ENCODE measurements at places on chromosomes 3 and 15.

DNA sequence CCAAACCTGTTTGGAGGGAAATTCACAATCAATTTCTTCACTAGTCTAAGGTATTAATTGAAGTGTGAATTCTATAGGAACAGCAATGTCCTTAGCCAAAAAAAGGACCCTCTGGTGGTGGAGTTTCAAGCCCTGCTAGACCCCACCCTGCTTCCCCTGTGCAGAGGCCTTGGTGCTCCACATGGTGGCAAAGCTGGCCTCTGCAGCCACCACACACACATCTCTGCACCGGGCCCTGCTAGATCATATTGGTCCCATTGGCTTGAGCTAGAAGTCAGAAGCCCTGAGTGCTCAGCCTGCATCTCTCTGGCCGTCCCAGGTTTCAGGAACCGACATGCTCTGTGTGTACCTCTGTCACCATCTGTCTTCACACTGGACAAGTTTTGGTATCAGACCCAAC is 220.9 kb upstream of the TRIM42 start:
- no peak for DNase-seq

- DNase-seq = no peak
These were observed 400.6 kb downstream of the ZBTB20 start for GRCh38 chr3:114746502-114746901.

DNA sequence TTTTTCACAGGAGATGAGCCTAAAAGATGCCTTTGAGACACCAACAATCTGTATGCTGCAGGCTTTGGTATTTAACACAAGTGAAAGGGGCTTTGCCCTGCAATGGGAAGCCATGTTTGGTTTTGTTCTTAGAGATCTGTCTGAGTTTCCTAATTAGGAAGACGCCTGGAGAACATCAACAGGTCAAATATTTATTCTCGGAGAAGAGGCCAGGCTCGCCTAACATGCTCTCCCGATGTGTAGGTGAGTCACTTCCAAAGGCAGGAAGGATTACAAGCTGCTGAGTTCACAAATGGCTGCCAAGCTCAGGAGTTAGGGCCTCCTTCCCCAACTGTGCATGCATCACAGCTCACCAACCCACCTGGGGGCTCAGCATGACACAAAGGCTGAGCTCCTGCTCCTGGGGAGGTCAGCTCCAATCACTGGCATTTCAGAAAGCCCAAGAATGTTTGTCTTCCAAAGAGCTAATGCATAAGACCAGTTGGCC is 119.5 kb upstream of the PRICKLE2 start:
- no peak for DNase-seq

DNA sequence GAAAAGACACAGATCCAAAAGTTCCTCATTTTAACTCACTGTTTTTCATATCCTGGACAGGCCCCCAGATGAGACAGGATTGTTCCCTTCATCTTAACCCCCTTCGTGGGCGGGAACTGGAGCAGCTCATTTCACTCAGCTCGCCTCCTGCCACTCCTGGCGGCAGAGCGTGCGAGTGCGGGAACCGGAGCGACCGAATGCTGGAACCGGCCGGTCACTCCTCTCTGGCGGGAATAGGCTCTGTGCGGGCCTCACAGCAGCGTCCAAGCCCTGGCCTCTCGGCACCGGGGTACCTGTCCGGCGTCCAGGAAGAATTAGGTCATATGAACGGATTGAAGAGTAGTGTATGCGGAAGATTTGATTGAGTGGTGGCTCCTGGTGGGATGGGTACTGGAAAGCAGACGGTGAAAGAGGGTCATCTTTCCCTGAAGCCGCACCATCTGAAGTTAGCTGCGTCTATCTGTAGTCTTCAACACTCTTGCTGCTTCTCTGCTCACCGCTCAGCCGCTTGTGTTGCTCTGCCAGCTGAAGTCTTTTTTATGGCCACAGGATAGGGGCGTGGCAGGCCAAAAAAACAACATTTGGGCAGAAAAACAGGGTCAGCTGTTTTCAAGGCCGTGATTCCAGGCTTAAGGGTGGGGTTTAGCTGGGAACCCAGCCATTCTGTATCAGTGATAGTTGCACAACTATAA is 42.3 kb upstream of the FXR1 start:
- DNase-seq = no peak

DNA sequence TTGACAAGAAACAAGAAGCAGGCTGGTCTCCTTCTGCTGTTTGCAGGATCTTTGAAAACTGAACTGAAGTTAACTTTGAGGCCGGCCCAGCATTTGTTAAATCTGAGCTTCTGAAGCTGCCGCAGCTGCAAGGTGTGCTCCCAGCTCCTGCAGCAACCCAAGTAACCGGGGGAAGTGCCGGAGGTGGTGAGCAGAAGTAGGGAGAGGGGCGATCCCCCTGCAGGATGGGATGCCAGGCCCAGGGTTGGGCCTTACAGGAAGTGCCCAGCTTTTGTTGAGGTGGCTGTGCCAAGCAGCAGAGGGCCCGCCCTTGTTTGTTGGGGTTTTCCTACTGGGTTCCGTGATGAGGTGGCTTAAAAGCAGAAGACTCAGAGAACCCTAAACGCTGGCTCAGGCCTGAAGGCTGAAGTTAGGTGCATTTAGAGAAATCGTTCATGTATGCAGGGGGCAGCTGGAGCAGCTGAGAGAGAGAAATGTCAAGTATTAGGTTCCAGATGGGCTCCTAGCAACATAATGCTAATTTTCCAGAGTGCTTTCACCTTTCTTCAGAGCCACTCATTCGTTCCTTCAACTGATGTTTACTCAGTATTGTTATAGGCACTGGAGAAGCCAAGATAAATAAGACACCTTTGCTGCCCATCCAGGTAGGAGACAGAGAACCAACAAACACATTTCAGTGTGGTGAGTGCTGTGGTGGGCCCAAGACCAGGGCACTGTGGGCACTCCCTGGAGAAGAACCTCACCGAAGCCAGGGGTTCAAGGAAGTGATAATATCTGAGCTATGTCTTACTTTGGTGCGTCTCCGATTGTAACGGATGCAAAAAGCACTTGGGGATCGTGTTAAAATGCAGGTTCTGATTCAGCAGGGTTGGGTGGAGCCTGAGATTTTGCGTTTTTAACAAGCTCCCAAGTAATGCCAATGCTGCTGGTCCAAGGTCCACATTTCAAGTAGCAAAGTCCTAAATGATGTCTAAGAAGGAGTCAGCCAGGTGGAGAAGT is 42.2 kb upstream of the PLCL2 start:
- peak; percentile 26 for DNase-seq

GRCh38 chr15:51492528-51492927 is 130.0 kb downstream of the DMXL2 start:
- DNase-seq = no peak

- DNase-seq = no peak
These were observed 826 bp downstream of the SHC4 start for GRCh38 chr15:48962662-48963523.

- no peak for DNase-seq
These were observed 81.6 kb downstream of the STT3B start for GRCh38 chr3:31614162-31614921.

- DNase-seq = no peak
These were observed 8.1 kb upstream of the PRSS50 start for GRCh38 chr3:46725621-46726314.

- no peak for DNase-seq
These were observed 431.8 kb downstream of the TBL1XR1 start for GRCh38 chr3:176765382-176765900.

DNA sequence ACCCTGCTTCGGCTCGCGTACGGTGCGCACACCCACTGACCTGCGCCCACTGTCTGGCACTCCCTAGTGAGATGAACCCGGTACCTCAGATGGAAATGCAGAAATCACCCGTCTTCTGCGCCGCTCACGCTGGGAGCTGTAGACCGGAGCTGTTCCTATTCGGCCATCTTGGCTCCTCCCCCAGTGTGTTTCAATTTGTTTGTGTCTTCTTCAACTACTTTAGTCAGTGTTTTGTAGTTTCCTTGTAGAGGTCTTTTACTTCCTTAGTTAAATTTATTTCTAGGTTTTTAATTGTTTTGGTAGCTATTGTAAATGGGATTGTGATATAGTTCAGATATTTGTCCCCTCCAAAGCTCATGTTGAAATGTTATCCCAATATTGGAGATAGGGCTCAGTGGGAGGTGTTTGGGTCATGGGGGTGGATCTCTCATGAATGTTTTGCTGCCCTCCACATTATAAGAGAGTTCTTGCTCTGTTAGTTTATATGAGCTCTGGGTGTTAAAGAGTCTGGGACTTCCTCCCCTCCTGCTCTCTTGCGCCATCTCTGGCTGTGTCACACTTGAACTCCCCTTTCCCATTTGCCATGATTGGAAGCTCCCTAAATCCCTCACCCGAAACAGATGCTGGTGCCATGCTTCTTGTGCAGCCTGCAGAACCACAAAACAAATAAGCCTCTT is 304.4 kb downstream of the DOCK3 start:
- no peak for DNase-seq

GRCh38 chr15:22955544-22956119 is 24.5 kb downstream of the CYFIP1 start:
- DNase-seq = no peak

DNA sequence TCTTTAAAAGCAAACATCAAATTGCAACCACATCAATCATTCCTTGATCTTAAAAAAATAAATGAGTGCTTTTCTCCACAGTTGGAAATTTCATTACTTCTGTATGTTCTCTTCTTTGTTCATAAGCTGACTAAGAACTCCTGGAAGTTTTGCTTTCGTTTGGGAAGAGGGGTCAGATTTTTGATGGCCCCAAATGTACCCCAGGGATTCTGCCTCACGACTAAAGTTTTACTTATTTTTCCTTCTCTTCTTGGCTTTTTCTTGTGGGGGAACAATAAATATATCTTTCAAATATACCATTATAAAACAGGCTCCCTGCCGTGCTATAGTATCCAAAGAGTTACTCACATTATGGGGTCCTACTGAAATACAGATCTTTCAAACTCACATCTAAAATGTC is 215.0 kb upstream of the CDIN1 start:
- no peak for DNase-seq

DNA sequence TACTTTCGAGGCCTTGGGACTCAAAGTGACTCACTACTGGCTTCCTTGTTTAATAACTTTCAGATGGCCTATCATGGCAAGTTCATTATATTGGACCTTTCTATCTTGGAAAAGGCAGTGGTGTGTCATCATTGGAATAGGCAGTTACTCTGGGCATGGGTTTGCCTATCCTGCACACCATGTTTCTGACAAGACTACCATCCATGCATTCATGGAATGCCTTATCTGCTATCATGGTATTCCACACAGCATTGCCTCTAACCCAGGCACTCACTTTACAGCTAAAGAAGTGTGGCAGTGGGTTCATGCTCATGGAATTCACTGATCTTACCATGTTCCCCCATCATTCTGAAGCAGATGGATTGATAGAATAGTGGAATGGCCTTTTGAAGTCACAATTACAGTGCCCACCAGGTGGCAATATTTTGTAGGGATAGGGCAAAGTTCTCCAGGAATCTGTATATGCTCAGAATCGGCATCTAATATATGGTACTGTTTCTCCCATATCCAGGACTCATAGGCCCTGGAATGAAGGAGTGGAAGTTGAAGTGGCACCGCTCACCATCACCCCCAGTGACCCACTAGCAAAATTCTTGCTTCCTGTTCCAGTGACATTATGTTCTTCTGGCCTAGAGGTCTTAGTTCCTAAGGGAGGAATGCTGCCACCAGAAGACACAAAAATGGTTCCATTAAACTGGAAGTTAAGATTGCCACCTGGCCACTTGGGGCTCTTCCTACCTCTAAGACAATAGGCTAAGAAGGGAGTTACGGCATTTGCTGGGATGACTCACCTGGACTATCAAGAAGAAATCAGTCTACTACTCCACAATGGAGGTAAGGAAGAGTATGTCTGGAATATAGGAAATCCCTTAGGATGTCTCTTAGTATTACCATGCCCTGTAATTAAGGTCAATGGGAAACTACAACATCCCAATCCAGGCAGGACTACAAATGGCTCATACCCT is 1161.4 kb downstream of the SI start:
- DNase-seq = no peak

- no peak for DNase-seq
These were observed 31.1 kb downstream of the CYFIP1 start for GRCh38 chr15:22949074-22949547.

DNA sequence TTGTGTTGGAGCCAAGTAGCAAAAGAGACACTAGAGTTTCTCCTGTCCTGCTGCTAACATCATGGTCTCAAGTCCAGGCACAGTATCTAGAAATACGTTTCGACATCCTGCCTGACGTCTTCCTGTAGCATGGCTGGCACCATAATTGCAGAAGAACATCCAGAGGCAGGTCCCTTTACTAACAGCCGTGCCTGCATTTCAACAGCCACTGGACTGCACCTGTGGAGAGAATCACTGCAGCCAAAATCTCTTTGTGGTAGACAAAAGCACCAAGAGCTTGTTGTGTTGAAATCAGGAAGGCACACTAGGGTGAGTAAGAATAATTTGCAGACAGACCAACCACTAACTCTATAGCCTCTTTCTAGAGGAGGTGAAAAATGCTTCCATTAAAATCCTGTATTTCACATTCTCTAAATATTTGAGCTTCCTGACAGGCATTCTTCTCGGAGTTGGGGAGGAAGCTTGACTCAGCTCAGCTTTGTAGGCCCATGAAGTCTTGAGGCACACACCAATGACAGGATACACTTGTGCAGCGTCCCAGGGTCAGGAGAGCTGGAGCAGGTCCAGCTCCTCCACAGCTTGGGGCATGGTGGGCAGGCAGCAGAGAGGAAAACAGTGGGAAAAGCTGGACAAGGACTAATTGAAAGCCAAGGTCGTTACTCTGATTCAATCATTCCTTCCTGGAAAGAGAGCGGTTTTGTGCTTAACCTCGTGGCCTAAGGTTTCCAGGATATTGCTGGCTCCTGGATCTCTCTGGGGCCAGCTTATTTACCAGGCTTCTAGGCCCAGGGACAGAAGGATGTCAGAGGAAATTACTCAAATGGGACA is 244.9 kb downstream of the FAM43A start:
- no peak for DNase-seq

DNA sequence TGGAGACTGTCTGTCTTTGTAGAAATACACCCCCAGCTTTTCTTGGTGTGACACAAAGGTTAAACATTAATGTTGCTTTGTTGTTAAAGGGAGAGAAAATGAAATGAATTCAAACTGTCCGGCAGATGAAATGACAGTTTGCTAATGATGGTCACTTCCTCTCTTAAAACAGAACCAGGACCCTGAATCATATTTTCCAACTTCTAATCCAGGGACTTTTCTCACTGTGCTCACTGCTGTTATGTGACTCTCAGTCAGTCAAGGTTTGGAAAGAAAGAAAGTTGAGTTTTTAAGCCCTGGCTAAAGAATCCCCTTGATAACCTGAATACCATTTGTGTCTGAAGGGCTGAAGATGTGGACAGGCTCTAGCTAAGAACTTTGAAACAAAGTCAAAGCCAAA is 215.8 kb downstream of the AGBL1 start:
- no peak for DNase-seq

Data from GM18507 (cell line).